ENCODE measurements at places on chromosomes 2 and 18.

DNA sequence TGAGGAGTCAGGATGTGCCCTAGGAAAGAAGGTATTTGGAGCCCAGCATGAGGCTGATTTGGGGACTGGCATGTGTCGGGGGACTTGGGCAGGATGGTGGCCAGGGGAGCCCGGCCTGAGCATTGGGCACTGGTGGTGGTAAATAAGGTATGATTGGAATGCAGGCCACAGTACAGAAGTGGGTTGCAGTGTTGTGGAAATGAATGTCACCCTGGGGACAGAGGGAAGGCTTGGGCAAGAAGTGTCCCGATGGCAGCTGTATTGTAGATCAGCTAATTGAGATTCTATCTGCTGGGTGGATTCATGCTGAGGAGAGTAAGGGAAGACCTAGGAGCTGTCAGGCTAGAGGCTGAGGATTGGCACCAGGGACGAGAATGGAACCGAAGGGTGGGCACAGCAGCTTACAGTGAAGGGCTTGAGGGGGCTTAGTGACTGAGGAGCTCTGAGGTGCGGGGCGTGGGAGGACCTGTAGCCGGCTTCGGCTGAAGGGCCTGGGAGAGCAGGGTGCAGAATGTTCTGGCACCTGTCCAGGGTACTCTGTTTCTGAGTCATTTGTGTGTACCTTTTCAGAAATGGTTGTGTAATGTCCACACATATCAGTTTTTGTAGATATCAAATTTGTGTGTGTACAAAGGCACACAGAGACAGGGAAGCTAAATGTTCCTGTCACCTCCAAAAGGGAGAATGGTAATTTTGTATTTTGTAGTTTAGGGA is 170.2 kb downstream of the PRKCE start:
- DNase-seq: no peak

DNA sequence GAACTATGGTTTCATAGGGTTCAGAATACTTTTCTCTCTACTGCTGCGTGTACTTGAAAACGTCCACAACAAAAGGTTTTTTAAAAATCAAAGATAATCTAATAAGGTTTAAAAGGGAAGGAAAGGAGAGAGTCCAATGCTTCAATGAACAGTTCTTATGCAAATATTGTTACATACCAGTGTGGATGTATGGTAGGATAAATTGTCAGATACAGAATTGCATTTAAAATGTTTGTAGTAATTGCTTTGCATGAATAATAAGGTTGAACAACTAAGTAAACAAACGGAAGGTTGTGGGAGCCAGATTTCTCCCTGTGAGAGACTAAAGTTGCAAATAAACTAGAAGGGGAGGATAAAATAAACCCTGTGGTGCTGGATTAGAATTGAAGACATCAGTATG is 53.8 kb upstream of the RBBP8 start:
- DNase-seq: no peak

GRCh38 chr2:149872041-149872440 is 284.5 kb upstream of the MMADHC start:
- DNase-seq: no peak

DNA sequence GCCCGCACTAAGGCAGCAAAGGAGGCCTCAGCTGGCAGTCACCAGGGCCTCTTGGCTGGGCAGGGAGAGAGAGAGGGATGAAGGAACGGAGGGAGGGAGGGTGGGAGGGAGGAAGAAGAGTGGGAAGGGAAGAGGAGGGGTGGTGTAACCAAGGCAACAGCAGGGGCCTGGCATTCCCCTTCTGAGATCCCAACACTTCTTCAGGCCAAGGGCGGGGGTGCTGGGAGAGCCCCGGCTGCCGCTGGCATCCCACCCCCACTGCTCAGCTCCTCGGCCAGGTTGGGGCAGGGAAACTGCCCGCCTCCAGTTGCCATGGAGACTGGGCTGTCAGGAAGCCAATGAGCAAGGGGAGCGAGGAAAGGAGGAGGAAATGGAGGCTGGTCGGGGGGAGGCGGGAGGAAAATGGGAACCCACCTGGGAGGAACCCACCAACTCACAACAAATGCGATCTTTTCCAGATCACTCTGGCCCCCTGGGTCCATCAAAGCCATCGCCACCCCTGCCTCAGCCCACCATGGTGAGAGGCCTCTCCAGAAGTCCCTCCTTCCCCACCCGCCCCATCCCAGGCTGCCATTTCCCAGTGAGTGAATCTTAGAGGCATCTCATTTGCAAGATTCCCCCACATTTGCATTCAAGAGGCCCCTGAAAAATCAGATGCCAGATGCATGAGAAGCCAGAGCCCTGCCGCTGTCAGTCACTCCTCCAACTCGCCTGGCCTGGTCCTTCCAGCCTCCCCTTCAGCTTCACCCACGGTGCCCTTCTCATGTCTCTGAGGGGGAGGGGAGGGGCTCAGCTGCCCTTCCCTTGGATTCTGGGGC is 12.4 kb downstream of the SH2D6 start:
- no peak for DNase-seq

DNA sequence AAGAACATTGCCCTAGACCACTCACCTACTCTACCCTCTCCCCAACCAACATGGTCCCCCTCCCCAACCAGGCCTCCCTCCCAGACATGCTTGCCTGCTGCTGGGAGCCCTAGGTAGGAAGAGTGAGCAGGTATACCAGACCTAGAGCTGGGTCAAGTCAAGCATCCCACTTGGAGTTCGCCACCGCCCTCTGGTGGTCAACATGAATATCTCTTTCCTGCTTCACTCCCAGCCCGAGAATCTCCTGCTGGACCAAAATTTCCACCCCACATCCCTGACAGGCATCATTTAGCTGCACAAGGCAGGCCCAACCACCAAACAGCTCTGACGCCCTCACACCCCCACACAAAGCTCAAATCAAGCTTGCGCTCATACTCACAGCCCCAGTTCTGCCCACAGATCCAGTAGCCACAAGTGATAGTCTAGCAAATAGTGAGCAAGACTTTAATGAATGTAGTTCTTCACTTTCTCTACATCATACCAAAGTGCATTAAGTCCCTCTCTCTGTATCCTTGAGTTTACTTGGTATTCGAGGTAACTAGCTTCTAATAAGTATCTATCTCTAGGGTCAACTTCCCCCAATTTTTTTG is 116.0 kb downstream of the TNS1 start:
- peak; percentile 65 for DNase-seq

DNA sequence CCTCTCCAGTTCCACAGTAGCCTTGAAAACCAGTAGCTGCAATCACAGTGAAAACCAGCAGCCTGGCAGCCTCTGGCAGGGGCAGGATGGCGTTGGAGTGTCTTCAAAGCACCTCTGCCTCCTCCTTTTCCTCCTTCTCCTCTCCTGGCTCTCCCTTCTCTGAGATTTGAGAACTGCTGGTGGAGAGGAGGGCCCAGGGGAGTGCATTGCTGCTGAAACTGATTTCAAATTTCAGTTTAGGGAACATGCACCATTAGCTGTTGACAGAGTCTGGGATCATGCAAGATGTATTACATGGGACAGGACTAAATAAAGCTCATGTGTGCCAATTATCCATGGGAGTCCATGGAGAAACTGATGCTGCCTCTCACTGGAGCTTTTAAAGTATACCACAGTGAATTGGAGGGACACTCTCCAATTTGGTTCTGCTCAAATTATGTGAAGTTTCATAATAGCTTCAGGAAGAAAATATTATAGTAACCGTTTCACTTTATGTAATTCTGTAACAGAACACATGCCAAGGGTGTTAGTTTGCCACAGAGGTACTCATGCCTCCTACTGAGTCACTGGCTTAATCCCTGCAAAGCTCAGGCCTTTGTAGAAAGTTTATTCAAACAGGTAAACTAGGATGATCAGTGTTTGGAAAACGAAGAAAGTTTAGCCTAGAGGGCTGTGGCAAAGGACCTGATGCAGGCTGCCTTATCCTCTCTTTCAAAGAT is 146.1 kb downstream of the PRPF40A start:
- no peak for DNase-seq

DNA sequence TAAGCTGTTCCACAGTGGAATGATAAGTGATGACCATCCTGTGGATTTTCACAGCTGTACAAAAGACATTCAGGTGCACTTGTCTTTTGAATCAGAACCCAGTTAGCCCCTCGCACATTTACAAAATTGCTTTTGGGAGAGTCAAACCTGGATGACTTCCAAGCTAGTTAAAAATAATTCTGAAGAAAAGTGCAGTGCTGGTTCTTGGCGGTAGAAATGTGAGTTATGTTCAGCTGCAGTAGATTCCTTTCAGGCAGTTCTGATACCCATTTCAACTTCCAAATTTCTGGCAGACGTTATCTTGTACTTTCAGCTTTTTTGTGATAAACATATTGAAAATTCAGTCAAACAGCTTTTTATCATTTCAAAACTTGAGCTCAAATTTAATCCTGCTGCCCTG is 324.7 kb downstream of the NRXN1 start:
- no peak for DNase-seq

DNA sequence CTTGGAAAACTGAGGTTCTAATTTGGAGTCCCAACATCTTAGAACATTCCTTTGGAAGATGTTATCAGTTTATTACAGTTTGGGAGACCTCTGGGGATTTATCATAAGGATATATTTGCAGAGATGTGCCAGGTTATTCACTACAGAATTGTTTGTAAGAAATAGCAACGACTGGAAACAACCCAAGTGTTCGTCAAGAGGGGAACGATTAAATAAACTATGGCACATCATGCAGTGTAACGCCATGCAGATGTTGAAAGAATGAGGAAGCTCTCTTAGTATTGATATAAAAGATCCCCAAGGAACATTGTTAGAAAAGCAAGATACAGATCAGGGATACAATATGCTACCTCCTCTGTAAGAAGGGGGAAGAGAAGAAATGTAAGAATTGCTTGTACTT is 210.6 kb downstream of the TMEM247 start:
- no peak for DNase-seq

DNA sequence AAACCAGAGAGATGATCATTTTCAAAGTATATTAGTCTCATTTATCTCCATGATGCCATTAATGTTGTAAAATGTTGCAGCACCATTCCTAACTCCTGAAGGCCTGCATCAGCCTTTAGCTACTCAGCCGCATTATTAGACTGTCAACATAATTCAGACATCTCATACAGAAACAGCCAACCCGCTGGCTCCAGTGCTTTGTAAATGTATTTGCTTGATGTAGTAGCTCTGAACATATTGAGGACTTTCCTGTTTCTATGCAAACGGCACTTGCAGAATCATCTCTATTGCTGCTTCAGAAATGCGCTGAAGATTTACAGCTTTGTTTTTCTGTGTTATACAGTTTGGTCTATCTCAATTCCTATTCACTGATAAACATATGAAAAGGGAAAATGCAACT is 372.2 kb downstream of the DSEL start:
- no peak for DNase-seq

DNA sequence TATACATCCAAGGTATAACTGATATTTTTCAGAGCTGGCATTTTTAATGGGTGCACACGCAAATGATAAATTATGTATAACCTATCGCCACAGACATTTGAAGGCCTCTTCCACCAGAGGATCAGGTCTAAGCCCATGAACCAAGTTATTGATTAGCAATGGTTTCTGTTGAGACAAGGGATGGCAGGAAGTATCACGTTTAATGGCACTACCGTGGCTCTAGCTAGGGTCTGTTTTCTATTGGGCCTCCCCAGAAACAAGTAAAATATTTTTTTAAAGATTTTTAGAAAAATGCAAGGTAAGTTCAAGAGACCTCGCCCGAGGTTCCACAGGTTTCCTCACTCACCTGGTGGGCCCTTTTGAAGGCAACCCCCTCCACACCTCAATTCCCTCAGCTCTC is 667 bp downstream of the GFPT1 start:
- DNase-seq: no peak

DNA sequence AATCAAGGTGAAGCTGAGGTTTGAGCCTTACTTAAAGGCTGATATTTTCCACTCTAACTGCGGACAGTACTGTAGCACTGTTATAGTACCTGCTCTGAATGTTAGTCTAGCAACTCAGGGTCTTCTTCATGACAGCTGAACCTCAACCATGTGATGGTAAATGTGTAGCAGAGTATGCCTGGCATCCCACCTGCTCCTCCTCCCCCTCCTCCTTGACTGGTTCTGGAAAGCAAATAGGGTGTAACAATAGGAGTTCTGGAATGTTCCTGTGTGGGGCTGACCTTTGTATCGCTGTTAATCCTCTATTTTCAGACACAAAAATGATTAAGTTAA is 447 bp upstream of the CCL20 start:
- no peak for DNase-seq

- DNase-seq: no peak
Observed at GRCh38 chr18:54130177-54130576, 94.3 kb downstream of the MBD2 start.

DNA sequence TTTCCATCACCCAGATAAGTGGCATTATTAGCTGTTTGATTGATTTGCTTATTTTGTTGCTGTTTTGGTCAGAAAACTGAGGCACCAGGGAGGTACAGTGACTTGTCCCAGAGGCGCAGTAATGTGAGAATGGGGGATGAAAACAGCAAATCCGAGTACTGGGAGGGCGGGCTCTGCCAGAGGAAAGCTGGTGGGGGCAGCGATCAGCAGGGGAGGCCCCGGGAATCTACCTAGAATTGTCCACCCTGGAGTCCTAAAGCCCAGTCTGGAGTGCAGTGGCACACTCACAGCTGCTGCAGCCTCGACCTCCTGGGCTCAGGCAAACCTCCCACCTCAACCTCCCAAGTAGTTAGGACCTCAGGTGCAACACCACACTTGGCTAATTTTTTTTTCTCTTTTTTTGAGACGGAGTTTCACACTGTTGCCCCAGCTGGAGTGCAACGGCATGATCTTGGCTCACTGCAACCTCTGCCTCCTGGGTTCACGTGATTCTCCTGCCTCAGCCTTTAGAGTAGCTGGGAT is 17.0 kb upstream of the PTMA start:
- DNase-seq: no peak

DNA sequence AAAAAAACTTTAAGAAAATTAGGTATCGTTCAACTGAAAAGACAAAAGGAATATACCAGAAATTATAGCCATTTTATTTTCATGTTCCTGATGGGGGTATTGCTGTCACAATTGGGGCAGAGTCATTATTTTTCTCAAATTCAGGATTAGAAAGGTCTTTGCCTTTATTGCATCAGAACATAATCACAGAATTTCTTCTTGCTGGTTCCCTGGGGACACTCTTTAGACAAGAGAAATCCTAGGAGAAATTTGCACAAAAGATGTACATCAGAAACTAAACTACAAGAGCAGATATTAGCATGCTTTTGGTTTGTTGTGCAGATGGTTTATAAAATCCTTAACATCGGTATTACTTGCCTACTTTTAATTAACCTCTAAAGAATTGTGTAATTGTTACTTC is 103.2 kb downstream of the NCOA1 start:
- no peak for DNase-seq

- DNase-seq: no peak
Observed at GRCh38 chr18:45672637-45673036, 51.3 kb upstream of the SLC14A1 start.

DNA sequence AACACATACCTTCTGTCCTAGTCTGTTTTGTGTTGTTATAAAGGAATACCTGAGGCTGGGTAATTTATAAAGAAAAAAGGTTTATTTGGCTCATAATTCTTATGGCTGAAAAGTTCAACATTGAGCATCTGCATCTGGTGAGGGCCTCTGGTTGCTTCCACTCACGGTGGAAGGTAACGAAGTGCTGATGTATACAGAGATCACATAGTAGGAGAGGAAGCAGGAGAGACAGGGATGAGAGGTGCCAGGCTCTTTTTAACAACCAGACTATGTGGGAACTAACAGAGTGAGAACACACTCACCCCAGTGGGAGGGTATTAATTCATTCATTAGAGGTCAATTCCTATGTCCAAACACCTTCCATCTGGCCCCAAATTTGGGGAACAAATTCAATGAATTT is 463.8 kb downstream of the DSC3 start:
- DNase-seq: no peak

GRCh38 chr2:237074211-237074993 is 11.3 kb upstream of the COPS8 start:
- DNase-seq: no peak

GRCh38 chr18:69889009-69889408 is 58.7 kb downstream of the CD226 start:
- no peak for DNase-seq
